ENCODE measurements at places on chromosomes 11 and 22.

GRCh38 chr11:68818181-68818580, 23.5 kb downstream of the CPT1A start:
- DNase-seq: no peak

DNA sequence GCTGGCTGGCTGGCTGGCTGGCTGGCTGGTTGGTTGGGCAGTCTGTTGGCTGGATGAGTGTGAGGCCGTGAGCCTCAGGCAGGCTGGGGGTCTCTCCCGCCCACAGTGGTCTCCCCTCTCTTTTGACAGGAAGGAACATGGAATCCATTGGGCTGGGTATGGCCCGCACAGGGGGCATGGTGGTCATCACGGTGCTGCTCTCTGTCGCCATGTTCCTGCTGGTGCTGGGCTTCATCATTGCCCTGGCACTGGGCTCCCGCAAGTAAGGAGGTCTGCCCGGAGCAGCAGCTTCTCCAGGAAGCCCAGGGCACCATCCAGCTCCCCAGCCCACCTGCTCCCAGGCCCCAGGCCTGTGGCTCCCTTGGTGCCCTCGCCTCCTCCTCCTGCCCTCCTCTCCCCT, 1.9 kb downstream of the UPK2 start:
- DNase-seq: no peak

- no peak for DNase-seq
Observed at GRCh38 chr11:102317768-102318103, 452 bp downstream of the BIRC3 start.

DNA sequence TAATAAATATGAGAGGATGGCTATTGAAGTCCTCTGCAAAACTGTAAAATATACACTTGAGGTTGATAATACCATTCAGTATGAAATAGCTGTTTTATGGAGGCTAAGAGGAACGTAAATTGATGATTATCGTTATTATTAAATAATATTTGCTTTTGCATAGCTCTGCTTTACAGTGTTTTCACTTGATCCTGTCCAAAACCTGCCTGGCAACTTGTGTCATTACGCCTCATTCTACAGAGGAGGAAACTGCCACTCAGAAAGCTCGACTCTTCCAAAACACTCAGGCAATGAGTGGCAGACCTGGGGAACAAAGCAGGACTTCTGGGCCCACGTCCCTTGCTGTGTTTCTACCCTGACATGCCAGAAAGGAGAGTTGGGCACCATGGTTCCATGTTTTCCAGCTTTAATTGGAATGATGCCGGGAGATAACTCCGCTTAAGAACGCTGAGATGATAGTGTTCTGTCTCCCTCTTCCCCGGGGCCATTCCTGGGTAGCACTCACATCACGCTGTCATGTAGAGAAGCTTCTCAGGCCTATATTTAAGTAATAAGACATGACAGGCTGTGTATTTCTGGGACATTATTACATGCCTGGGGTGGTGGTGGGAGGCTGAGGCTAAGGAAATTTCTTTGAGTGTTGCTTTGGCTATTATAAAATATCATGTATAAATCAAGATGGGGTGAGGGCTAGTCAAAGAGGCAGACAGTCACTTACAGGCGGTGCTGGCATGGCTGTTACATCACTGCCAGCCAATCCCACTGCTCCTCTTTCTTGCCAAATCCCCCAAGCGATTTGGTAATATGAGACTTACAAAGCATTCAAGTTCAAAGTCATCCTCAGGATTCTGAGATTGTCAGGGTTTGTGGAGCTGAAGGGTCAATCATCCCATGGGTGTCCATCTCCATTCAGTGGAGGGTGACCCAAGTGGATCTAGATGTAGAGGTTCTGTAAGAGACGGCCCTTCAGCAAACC, 501.7 kb downstream of the INSC start:
- DNase-seq: no peak

- DNase-seq: no peak
Observed at GRCh38 chr11:134579724-134580609, 167.9 kb upstream of the B3GAT1 start.

GRCh38 chr11:68839911-68840641, 1.6 kb downstream of the CPT1A start:
- no peak for DNase-seq

DNA sequence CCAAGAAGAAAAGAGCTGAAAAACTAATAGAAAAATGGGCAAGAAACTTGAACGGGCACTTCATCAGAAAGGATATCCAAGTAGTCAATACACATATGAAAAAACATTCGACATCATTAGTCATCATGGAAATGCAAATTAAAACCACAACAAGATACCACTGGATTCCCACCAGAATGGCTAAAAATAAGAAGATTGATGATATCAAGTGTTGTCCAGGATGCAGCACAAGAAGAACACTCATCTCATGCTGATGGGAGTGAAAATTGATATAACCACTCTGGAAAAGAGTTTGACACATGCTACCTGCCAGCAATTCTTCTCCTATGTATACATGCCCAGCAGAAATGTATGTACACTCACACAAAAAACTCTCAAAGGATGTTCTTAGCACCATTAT, 26.9 kb upstream of the SCUBE2 start:
- DNase-seq: peak; percentile 8

- DNase-seq: no peak
Observed at GRCh38 chr22:36532466-36532865, 3.5 kb upstream of the EIF3D start.

DNA sequence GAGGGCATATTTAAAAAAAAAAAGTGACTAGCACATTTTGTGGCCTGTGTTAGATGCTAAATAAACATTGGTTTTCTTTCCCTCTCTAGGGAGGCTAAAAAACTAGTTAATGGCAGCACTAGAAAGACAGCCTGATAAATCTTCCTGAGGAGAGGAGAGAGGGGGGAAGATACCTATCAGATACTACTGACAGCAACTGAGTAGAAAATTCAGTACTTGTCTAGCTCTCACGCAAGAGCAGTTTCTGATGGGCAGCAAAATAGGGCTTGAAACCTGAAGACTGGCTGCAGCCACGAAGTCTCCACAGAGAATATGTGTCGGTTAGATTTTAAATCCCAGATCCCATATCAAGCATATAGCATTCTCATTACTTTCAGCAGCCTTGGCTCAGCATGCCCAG, 388.2 kb downstream of the KCNA4 start:
- no peak for DNase-seq

DNA sequence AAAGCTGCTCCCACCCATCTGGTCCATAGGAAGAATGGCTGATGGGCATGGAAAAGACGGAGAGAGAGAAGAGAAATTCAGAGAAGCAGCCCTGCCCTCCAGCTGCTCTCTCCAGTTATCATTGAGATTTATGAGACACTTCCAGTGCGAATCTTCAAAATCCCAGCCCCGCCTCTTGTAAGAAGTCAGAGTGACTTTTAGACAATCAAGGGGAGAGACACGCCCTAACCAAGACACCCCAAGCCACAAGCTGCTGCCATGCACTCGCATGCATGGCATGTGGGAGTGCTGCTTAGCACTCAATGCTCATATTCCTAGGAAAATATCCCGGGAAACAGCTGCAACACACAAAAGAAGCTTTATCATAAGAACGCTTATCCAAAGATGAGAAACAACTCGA, 110.6 kb upstream of the BID start:
- DNase-seq: no peak

DNA sequence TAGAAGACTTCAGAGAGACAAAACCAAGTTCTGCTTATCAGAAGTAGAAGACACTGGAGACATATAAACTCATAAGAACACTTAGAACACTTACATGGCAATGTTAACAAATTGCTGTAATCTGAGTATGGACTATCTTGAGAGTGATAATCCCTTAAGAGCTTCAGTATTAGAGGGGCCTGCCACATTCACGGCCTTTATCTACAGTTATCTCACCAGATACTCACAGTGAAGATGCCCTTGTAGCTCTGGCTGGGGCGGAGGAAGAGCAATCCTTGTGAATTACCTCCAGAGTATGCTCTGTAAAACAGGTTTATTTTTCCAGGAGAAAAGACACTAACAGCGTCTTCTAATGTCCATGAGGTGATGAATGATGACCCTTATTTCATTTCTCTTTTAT, 762.8 kb downstream of the FAM181B start:
- no peak for DNase-seq

- peak; percentile 63 for DNase-seq
Observed at GRCh38 chr11:86869966-86870570, 69.7 kb downstream of the PRSS23 start.

- DNase-seq: no peak
Observed at GRCh38 chr11:44065161-44065661, 859 bp upstream of the ACCS start.

DNA sequence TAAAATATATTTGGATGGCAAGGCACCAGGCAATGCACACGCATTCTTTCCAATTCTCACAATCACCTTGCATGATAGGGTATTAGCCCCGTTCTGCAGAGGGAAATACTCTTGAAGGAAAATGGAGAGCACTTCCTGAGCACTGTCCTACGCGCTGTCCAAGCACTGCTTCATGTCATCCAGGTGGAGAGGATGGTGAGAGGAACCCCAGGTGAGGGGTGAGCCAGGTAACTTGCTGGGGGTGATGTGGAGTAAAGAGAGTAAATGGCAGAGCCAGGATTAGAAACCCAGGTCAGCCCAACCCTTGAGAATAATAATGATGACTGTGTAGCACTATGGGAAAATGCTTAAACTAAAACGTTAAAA, 711 bp upstream of the PACSIN2 start:
- DNase-seq: no peak

GRCh38 chr11:107849790-107850189, 8.8 kb downstream of the SLC35F2 start:
- no peak for DNase-seq

DNA sequence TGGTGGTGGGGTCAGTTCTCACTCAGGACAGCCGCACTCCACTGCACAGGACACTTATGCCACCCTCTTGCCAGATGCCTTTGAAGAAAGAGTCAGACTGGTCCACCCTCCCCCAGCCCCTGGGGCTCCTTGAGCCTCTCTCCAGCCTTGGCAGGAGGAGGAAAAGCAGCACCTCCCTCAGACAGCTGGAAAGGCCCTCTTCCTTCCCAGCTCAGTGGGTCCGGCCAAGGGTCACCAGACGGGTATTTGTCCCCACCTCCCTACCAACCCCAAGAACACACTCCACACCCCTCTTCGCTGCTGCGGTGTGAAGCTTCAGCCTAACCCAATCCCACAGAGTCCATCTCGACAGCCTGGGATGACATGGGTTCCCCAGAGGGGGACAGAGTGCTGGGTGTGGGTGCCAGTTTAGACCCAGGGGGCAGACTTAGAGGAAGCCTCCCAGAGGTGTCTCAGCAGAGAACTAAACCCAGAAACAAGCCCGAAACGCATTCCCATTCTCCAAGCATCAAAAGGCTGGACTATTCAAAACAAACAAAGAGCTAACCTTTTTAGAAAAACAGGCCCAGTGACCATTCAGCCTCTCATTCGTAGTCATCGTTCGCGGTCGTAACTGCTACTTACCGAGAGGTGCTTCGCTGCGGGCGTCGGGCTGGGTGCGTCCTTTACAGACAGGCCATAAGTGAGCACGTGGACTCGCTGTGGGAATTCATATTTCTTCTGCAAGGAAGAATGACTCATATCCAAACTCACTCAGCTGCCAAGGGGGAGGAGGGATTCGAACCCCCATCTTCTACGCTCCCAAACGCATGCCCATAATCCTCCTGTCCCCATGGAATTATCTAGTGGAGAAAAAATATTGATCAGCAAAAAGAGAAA, 57.5 kb upstream of the ANO1 start:
- DNase-seq: no peak

GRCh38 chr11:23359297-23359696, 499.0 kb upstream of the CCDC179 start:
- peak; percentile 76 for DNase-seq

GRCh38 chr11:95432714-95433503, 201.9 kb upstream of the SESN3 start:
- no peak for DNase-seq

- DNase-seq: no peak
Observed at GRCh38 chr11:121614636-121615240, 162.0 kb upstream of the SORL1-AS1 start.

- DNase-seq: peak; percentile 12
Observed at GRCh38 chr11:37465221-37465620, 867.2 kb upstream of the RAG2 start.

- DNase-seq: peak; percentile 75
Observed at GRCh38 chr22:46984751-46985506, 222.5 kb downstream of the TBC1D22A start.

GRCh38 chr22:40480996-40481395, 110.6 kb downstream of the SGSM3 start:
- DNase-seq: no peak

GRCh38 chr11:65850217-65851082, 7.5 kb downstream of the CFL1 start:
- DNase-seq: no peak

GRCh38 chr11:57477507-57478189, 17.3 kb downstream of the RTN4RL2 start:
- DNase-seq: no peak

GRCh38 chr11:76598426-76598839, 72.1 kb downstream of the LRRC32 start:
- peak; percentile 74 for DNase-seq

- DNase-seq: no peak
Observed at GRCh38 chr22:26648528-26649388, 8.6 kb upstream of the MIAT start.

DNA sequence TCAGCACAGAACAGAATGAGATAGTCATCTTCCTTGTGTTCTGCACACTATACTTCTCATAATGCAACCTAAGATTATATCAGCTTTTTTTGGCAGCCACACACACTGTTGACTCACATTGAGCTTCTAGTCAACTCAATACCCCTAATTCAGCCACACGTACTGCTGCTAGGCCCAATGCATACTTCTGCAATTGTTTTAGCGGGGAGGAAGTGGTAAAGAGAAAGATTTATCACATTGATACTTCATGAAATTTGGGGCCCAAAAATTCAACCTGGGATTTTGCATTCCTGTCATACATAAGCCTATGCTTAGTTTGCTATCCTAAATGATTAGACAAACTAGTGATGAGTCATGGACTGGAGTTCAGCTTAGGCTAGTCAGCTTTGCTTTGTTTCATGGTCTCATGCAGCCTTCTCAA, 8.6 kb upstream of the UPB1 start:
- DNase-seq: peak; percentile 86

DNA sequence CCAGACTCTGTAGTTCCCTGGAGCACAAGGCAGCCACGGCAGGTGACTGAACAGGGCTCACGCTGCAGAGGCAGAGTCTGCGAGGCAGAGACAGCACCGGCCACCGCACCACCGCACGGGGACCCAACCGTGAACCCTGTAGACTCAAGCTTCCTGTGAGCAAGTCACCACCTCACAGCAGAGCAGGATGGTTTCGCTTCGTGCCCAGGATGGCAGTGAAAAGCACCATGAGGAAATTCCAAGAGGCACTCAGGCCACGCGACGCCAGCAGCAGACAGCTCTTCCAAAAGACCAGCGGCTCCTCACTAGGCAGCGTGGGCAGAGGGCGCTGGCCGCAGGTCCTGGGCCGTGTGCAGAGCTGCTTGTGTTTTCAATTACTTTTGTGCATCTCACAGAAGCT, 24.5 kb downstream of the BRD1 start:
- DNase-seq: no peak

- DNase-seq: no peak
Observed at GRCh38 chr11:128598506-128599150, 11.3 kb upstream of the ETS1 start.

DNA sequence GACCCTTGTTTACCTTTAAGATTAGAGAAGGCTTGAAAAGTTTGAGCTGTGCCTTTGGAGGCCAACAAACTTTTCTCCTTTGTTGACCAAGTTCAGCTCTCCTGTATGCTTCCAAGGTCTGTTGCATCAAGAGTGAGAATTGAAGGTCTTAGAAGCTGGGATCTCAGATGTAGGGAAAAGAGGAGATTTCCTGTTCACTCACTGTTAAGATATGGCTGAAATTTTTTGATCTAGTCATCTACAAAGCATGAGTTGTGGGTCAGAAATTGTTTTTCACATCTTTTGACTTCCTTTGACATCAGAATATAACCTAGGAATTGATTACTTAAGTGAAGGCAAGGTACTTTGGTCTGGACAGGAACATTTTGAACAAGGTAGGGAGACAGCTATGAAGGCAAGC, 12.1 kb downstream of the OR51B4 start:
- DNase-seq: no peak
